ENCODE measurements at places on chromosomes 16 and 17.
A peak's percentile ranks its signal among the peaks of the same experiment; 100 is the strongest.

DNA sequence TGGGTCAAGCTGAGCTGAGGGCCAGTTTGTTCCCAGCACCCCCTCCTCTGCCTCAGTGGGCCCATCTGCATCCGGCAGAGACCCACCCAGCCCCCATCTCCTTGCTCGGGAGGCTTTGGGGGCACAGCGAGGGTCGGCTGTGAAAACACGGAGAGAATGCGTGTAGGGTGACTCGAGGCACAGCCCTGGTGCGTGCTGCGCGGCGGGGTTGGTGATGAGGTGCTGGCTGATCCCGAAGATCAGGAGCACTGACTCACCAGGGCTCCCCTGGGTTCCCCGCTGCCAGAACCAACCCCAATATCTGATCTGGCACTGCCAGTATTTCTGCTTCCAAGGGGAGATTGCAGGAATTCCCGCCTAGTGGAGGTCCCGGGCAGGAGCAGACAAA, 7.5 kb upstream of the KRT17 start:
- no peak for DNase-seq

DNA sequence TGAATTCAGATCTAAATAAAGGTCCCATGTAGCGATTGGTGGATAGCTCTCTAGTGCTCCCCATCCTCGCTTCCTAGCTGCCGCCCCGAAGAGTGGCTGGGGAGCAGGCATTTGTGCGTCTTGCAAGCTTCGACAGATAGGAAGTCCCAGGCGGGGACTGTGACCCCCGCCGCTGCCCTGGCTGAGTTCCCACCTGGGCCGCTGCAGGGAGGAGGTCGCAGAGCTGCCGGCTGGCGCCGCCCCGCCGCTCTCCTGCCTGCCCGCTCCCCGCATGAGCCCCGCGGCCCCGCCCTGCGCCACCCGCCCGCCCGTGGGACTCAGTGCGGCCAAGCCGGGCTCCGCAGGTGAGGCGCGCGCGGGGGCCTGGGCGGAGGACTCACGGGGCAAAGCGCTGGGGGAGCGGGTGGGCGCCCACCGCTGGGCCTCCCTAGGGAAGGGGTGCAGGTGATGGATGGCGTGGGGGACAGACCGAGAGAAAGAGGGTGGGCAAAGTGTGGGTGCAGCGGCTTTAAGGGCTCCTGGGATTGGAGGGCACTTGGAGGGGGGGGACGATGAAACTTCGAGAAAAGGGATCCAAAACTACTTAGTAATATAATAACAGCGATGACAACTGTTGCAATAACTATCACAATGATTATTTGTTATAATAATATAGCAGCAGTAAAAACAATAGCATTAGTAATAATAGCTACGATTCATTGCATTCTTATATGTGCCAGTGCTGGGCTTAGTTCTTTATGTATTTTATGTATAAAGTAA, at the start of gene OTOA:
Gene OTOA (plus strand): TSS at position 80 of the 759 bp plus-strand sequence. CDS start 14,547 bp downstream, outside the sequence.
- DNase-seq: peak; percentile 23

- DNase-seq: no peak
These were observed 160.3 kb downstream of the PCTP start for GRCh38 chr17:55911186-55911585.

DNA sequence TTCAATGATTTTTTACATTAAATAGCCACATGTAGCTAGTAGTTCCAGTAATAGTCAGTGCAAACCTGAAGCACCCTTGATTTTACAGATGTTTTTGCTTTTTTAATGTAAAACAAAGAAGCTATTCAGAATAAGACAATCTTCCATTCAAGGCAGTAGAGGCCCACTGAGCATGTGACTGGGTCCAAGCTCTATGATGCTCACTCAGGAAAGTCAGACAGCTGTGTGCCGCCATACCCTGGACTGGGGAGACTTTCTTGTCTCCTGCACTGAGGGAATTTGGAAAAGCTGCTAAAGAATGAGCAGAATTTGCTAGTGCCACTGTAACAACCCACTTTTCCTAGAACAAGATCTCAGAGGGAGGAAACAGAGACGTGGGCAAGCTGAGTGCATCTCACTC, 11.5 kb downstream of the CENPN start:
- no peak for DNase-seq

DNA sequence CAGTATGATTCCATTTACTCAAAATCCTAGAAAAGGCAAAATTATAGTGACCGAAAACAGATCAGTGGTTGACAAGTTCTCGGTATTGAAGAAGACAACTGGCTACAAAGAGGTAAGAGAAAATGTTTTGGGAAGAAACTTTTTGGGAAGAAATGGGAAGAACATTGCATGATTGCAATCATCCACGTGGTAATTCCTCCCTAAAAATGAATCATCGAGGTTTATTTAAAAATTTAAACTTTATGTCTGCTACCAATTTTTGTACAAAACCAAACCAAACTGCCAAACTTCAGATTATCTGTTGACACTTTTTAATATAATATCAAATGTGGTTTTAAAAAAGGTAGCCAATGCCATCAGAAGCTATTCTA, 8.1 kb downstream of the SMURF2 start:
- DNase-seq: no peak

DNA sequence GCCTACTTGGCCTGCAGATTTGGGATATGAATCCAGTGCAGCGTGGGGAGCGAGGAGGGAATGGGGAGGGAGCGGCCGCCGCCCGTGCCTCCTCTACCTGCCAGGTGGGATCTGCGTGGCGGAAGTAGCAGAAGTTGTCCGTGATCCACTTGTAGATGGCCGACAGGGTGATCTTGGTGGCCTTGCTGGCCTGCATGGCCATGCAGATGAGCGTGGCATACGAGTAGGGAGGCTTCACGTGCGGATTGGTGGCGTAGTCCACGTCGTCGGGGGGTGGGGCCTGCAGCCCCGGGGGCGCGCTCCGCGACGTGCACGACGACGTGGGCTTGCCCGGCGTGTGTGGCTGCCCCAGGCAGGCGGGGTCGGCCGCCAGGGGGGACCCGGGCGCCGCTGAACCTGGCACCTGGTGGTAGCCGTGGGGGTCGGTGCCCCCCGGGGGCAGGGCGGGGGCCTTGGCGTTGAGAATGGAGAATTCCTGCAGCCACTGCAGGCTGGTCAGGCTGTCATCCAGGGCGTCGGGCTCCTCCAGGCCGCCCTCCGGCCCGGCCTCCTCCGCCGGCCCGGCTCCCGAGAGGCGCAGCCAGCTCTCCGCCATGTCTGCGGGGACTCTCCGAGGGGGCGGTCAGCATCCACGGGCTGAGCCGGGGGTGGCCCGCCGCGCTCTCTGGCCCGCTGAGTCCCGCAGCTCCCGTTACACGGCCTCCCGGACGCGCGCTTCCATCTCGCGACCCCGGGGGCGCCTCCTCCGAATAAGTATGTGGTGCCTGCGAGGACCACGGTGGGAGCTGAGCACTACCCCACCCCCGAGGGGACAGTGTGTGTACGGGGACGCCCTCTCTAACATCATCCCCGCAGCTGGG, 1.0 kb downstream of the FOXJ1 start:
- DNase-seq: peak; percentile 76

DNA sequence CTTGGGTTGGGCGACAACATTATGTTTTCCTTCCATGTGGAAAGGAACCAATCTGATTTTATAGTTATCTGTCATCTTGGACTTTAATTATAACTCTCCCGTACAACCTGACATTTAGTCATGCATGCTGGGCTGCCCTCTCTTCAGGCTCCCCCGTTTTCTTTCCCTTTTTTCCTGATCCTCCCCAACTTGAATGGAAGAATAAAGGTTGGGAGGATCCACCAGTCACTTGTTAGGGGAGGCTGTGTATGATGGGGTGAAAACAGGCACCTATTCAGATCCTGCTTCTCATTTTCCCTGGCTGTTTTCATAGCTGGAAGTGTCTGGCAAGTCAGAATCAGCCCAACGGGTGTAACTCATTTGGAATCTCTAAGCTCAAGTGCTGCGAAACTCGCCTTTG, 267.2 kb upstream of the SALL1 start:
- DNase-seq: no peak

DNA sequence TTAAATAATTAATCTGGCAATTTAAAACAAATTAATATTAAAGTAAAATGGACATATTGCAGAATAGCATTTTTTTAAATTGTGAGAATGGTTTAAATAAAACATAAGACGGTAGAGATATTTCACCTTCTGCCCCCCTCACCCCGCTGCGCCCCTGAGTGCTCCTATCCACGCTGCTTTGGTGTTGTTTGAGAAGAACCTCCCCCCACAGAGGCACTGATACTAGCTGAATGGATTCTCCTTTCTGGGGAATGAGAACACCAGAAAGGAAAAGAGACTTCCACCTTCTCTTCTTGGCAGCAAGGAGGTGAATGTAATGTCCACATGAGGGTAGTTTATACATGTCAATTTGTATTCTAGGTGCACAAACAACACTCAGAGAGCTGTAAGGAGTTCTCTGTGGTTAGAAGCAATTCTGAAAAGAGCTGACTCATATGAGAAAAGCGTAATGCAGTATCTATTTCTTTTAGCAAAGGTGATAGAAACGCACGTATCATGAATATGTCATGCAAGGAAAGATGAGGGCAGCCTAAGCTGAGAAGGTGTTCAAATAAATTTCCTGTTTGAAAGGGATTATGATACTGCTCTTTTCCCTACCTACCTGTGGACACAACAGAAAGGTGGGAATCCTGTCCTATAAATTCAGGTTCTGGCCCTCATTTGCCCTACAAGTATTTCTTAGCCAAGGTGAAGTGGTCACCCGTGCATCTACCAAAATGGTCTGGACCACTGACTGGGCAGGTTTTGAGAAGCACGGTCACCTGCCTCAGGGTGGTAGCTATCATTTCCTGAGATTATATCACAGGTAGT, 126.9 kb downstream of the PARN start:
- no peak for DNase-seq

DNA sequence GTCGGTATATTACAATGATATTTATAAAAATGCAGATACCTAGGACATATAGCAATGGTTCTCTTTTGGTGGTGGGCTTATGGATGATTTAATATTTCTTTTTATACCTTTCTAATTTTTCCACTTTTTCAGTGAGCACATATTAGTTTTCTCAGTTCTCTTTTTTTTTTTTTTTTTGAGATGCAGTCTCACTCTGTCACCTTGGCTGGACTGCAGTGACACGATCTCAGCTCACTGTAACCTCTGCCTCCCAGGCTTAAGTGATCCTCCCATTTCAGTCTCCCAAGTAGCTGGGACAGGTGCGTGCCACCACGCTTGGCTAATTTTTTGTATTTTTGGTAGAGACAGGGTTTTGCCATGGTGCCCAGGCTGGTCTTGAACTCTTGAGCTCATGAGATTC, 15.1 kb downstream of the MAP3K14 start:
- DNase-seq: no peak

- DNase-seq: no peak
These were observed 21.6 kb downstream of the PLA2G10 start for GRCh38 chr16:14672403-14672971.

GRCh38 chr17:82866590-82867191, 26.9 kb upstream of the ZNF750 start:
- DNase-seq: no peak

- peak; percentile 66 for DNase-seq
These were observed 10.7 kb downstream of the TBX2 start for GRCh38 chr17:61410141-61411010.

GRCh38 chr17:74939534-74939933, 3.8 kb downstream of the OTOP3 start:
- no peak for DNase-seq

DNA sequence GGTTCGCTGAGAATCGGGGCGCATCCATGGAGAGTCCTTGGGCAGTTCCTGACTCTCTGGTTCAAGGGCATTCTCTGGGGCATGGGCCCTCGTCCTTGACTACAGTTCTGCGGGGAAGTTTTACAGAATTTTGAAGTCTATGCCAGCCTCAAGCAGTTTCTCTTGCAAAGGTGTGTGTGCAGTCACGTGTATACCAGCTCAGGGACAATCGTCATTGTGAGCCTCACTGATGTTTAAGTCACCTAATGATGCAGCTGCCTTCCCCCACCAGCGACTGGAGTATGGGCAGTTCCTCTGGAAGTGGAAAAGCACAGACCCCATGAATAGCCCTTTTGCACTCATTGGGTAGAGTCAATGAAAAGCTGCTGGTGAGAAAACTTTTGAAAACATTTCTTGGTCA, 1.3 kb downstream of the PLCG2 start:
- no peak for DNase-seq

- no peak for DNase-seq
These were observed 5.8 kb downstream of the ITPRIPL2 start for GRCh38 chr16:19119564-19119963.

Measured in CD8-positive, alpha-beta memory T cell (primary cell).